ENCODE measurements at places on chromosomes 12 and 14. TPM values are rescaled to one million over a fixed set of nuclear protein-coding genes. Genes with fewer than 3 reads are reported as not detected.

RERG gene
- 56.0 TPM for polyA plus RNA-seq

MGST1 gene
- 38.4 TPM for polyA plus RNA-seq

ZDHHC22 gene
- 0.33 TPM for polyA plus RNA-seq

FGF23 gene
- not detected for polyA plus RNA-seq

ALX1 gene
- polyA plus RNA-seq = 25.5 TPM

MYH7 gene
- 0.20 TPM for polyA plus RNA-seq

LMBR1L gene
- polyA plus RNA-seq = 68.8 TPM

RNASE3 gene
- polyA plus RNA-seq = 0.34 TPM

TMCC3 gene
- 44.7 TPM for polyA plus RNA-seq

SYT1 gene
- polyA plus RNA-seq = 22.7 TPM

ACRBP gene
- 6.8 TPM for polyA plus RNA-seq

KLHDC1 gene
- polyA plus RNA-seq = 4.9 TPM

FNTB gene
- 33.2 TPM for polyA plus RNA-seq

AQP6 gene
- 0.94 TPM for polyA plus RNA-seq

CELA1 gene
- polyA plus RNA-seq = not detected

TAS2R30 gene
- polyA plus RNA-seq = 0.19 TPM

RFX4 gene
- not detected for polyA plus RNA-seq

FOXM1 gene
- 32.7 TPM for polyA plus RNA-seq

RIN3 gene
- 5.1 TPM for polyA plus RNA-seq

P2RX7 gene
- polyA plus RNA-seq = 0.63 TPM

INHBC gene
- polyA plus RNA-seq = 0.20 TPM

RPL10L gene
- 0.26 TPM for polyA plus RNA-seq

OVCH1 gene
- polyA plus RNA-seq = 0.55 TPM

IKZF4 gene
- 17.6 TPM for polyA plus RNA-seq

DNAJC22 gene
- 6.5 TPM for polyA plus RNA-seq

STAB2 gene
- polyA plus RNA-seq = 1.5 TPM

A2M gene
- 248 TPM for polyA plus RNA-seq

AQP2 gene
- polyA plus RNA-seq = 242 TPM

OR9K2 gene
- polyA plus RNA-seq = not detected

NYNRIN gene
- polyA plus RNA-seq = 95.5 TPM

IAPP gene
- not detected for polyA plus RNA-seq

HELB gene
- 4.3 TPM for polyA plus RNA-seq

OR6C2 gene
- polyA plus RNA-seq = not detected

DAO gene
- 0.33 TPM for polyA plus RNA-seq

MAP3K9 gene
- polyA plus RNA-seq = 3.5 TPM

KLHL33 gene
- 0.43 TPM for polyA plus RNA-seq

ERP27 gene
- polyA plus RNA-seq = 25.6 TPM

CPNE6 gene
- polyA plus RNA-seq = not detected

ASCL1 gene
- not detected for polyA plus RNA-seq

CAPS2 gene
- polyA plus RNA-seq = 8.3 TPM

HOXC10 gene
- polyA plus RNA-seq = 114 TPM

IPO4 gene
- 28.7 TPM for polyA plus RNA-seq

MAP1LC3B2 gene
- 3.9 TPM for polyA plus RNA-seq

CD27 gene
- 0.82 TPM for polyA plus RNA-seq

AGAP2 gene
- 1.3 TPM for polyA plus RNA-seq

ADGRD1 gene
- polyA plus RNA-seq = 18.3 TPM

PLXNC1 gene
- polyA plus RNA-seq = 9.0 TPM

KERA gene
- polyA plus RNA-seq = 0.11 TPM

POTEM gene
- polyA plus RNA-seq = not detected

FAM222A gene
- 6.7 TPM for polyA plus RNA-seq
